Activated CD8-positive, alpha-beta T cell treated with anti-CD3 and anti-CD28 coated beads, Interleukin-2, amount 10 ng/mL, durations not matched to agents 7 days and 5 days (primary cell): ENCODE measurements at places on chromosomes 13 and 19.

- no peak overlapping the region for H3K27ac ChIP-seq
- peaks cover 10% of the 10 kb centered on the region for H3K4me1 ChIP-seq
- H3K4me3 ChIP-seq, result no peak overlapping the region
- H3K36me3 ChIP-seq, result peaks cover 18% of the 10 kb centered on the region
- peak; percentile 70 for DNase-seq
Observed at GRCh38 chr19:44988896-44989556, 12.2 kb upstream of the RELB start.

DNA sequence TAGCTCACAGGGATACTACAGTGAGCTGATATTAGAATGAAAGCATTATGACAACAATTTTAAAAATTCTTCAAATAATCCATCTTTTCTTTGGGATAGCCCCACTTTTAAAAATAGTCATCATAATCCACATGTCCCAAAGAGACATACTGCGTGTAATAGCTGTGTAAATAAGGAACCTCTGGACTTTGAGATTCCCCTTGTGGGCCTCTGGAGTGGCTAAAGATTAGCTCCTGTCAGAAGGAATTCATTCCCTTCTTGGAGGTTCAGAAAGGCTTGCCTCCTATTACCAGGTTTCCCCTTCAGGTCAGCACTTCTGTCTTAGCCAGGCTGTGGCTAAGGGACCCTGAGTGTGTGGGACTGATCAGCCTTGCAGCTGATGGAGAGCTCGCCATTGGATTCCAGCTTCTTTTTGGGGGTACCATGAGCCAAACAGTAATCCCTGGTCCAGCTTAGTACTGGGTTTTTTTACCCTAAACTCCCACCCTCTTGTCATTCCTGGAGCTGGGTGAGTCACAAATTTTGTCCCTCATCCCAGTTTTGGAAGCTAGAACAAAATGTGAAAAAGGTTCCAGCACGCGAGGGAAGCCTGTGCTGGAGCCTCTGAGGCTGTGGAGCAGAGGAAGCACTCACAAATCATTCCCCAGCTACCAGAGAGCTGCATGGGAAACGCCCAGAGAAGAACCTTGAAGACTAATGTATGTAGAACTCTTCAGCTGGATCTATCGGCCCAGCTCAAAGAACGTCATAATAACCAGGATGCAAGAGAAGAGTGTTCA lies 96.7 kb downstream of the RNASEH2B start:
- H3K27me3 ChIP-seq, result peaks cover 23% of the 10 kb centered on the region
- no peak overlapping the region for H3K27ac ChIP-seq
- no peak for DNase-seq
- H3K4me1 ChIP-seq, result no peaks in the 10 kb centered on the region

DNA sequence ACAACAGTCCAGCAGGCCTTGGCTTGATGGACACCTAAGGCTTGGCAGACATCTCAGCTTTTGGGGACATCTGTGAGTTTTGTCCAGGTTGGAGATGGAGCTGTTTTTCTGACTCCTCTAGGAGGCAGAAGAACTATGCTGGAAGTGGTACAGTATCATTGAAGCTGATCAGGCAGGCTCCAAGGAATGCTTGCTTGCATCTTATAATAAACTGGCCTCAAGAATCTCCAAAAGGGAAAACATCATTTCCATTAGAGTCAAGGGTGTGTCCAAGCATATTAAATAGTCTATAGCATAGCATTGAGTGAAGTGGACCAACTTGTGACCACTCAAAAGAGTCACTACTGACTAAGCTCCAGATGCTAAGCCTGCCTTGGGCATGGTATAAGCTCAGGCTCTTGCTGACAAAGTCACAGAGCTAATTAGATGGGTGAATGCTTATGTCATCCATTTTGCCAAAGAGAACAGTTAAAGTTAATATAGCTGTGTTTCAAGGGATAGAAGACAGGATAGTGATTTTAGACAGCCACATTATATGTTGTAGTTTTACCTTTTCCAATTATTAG lies 216.0 kb downstream of the DNAJC15 start:
- H3K36me3 ChIP-seq, result no peaks in the 10 kb centered on the region
- H3K4me3 ChIP-seq, result no peak overlapping the region
- H3K4me1 ChIP-seq, result no peaks in the 10 kb centered on the region
- DNase-seq, result no peak
- H3K27me3 ChIP-seq, result peaks cover 24% of the 10 kb centered on the region
- no peak overlapping the region for H3K27ac ChIP-seq

- peak overlapping the region; percentile 96 for H3K27ac ChIP-seq
- peaks cover 6% of the 10 kb centered on the region for H3K36me3 ChIP-seq
- DNase-seq, result peak; percentile 44
- peak overlapping the region; percentile 34 for H3K4me3 ChIP-seq
Observed at GRCh38 chr13:41492432-41493260, 35.3 kb downstream of the RGCC start.

DNA sequence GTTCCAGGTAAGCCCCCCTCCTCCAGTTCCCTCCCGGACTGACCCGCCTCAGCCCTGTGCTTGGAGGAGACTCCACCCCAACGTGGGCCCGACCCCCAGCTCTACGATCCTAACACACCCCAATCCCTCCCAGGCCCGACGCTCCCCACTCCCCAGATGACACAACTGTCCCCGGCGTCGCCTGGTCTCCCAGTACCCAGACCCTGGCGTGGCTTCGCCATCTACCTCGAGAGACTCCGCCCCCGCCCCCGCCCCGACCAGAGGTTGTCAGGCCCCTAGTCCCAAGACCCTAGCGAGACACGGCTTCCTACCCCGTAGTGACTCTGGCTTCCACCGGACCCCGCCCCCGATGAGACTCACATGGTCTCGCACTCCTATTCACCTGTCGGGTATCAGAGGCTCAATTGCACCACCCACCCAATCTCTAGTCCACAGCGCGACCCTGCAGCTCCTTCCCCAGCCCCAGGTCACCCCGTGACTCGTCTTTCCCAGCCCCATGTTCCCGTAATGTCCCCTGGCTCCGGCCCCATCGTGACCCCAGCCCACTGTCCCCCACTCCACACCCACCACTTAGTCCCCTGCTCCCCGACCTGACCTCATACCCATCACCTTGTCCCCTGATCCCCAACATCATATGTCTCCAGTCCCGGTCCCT lies 2.9 kb downstream of the CD37 start:
- DNase-seq, result no peak
- H3K27me3 ChIP-seq, result no peaks in the 10 kb centered on the region
- no peak overlapping the region for H3K4me3 ChIP-seq
- H3K36me3 ChIP-seq, result peaks cover 43% of the 10 kb centered on the region
- no peak overlapping the region for H3K27ac ChIP-seq
- peaks cover 56% of the 10 kb centered on the region for H3K4me1 ChIP-seq

DNA sequence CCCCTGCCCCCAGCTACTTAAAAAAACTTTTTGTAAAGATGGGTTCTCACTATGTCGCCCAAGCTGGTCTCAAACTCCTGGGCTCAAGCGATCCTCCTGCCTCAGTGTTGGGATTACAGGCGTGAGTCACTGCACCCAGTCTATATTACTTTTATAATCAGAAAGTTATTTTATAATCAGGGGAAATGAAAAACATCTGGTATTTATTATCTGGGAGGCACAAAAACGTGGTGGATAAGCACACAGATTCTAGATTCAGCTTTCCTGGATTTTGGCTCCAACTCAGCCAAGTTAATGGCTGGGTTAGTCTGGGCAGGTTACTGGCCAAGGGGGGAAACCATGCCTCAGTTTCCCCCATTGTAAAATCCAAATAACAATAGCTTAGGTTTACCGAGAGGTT lies 24.7 kb downstream of the KEAP1 start:
- no peaks in the 10 kb centered on the region for H3K36me3 ChIP-seq
- peaks cover 30% of the 10 kb centered on the region for H3K4me1 ChIP-seq
- no peak overlapping the region for H3K4me3 ChIP-seq
- no peak overlapping the region for H3K27ac ChIP-seq
- no peak for DNase-seq

- peaks cover 58% of the 10 kb centered on the region for H3K4me1 ChIP-seq
- H3K27me3 ChIP-seq, result peaks cover 3% of the 10 kb centered on the region
- H3K4me3 ChIP-seq, result peak overlapping the region; percentile 30
- H3K36me3 ChIP-seq, result no peaks in the 10 kb centered on the region
- DNase-seq, result no peak
Observed at GRCh38 chr19:49408816-49409440, 14.3 kb downstream of the PTH2 start.

- H3K4me1 ChIP-seq, result no peaks in the 10 kb centered on the region
- no peaks in the 10 kb centered on the region for H3K36me3 ChIP-seq
- no peak for DNase-seq
- no peaks in the 10 kb centered on the region for H3K27me3 ChIP-seq
Observed at GRCh38 chr13:65860306-65860705, 1369.8 kb downstream of the PCDH9 start.

DNA sequence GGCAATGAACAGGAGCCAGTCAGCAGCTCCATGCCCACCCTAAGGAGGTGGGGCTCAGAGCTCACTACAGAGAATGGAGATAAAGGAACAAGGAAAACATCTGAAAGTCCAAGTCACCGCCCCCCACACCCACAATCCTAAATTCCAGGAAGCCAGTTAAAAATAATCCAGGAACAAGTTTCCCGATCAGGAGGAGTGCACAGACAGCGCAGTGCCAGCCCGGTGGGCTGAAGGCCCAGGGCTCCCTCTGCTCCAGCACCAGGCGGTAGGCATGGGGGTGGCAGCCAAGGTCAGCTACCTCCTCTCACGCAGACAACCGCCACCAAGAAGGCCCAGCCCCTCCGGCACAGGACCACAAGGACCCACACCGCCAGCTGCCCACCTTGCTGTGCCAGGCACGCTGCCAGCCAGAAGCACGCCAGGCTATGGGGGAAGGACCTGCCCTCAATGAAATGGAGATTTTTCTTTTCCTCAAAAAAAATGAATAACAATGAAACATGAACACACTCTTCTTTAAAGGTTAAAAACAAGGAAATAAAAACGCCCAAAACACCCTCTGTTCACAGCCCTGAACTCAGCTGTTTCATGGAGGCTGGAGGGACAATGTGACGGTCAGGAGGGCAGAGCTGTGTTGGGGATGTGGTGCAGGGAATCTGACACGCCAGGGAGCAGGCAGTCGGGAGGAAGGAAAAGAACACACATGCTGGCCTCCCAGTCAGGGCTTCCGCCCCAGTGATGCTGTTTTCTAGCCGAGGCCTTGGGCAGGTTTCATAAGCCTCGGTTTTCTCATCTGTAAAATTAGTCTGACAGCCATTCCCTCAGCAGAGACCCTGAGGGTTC lies 11.0 kb downstream of the STK24 start:
- H3K4me3 ChIP-seq, result peak overlapping the region; percentile 5
- DNase-seq, result no peak
- H3K36me3 ChIP-seq, result peaks cover 62% of the 10 kb centered on the region
- H3K27me3 ChIP-seq, result no peaks in the 10 kb centered on the region
- peaks cover 92% of the 10 kb centered on the region for H3K4me1 ChIP-seq
- H3K27ac ChIP-seq, result peak overlapping the region; percentile 74

DNA sequence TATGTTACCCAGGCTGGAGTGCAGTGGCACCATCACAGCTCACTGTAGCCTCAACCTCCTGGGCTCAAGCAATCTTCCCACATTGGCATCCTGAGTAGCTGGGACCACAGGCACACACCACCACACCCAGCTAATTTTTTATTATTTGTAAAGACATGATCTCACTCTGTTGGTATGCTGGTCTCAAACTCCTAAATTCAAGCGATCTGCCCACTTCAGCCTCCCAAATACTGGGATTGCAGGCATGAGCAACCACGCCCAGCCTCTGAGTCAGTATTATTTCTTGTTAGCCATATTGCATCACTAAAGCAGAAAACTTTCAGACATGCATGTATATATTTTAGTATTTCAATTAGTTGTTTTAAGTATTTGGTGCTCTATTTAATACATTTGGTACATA lies 376.4 kb downstream of the GPC6 start:
- H3K4me1 ChIP-seq, result no peaks in the 10 kb centered on the region
- no peaks in the 10 kb centered on the region for H3K36me3 ChIP-seq
- no peak overlapping the region for H3K27ac ChIP-seq
- DNase-seq, result no peak

- H3K27ac ChIP-seq, result no peak overlapping the region
- H3K4me3 ChIP-seq, result no peak overlapping the region
- no peaks in the 10 kb centered on the region for H3K36me3 ChIP-seq
- H3K27me3 ChIP-seq, result peaks cover 17% of the 10 kb centered on the region
Observed at GRCh38 chr19:1235625-1236538, 1.9 kb downstream of the CBARP start.

DNA sequence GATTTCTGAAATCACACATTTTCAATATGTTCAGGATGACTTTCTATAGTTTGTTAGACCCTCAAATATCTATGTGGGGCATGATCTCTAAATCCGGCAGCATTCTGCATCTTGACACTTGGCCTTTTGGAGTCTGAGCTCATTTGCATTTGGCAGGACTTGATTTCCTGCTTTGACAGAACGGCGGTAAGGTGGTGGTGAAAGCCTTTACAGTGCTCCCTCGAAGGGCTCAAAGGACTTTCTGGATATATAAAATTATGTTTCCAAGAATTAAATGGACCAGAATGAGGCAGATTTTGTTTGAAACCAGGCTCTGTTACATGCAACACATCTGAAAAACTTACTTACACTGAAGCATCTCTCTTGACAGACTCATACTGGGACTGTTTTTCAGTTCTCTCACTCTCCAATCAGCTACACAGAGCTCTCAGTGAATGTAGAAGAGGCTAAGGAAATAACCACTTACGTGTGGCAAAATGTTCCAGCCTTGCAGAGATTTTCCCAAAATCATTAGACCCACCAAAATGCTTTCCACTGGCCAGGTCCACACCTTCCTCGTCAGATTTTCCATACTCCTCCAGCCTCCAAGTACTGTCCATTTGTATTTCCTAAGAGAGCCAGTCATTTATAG lies 207.2 kb downstream of the SPRY2 start:
- H3K27ac ChIP-seq, result no peak overlapping the region
- no peaks in the 10 kb centered on the region for H3K36me3 ChIP-seq
- no peak overlapping the region for H3K4me3 ChIP-seq
- no peak for DNase-seq
- H3K4me1 ChIP-seq, result no peaks in the 10 kb centered on the region

- H3K27me3 ChIP-seq, result no peaks in the 10 kb centered on the region
- H3K27ac ChIP-seq, result no peak overlapping the region
- H3K4me1 ChIP-seq, result no peaks in the 10 kb centered on the region
- no peak overlapping the region for H3K4me3 ChIP-seq
- no peaks in the 10 kb centered on the region for H3K36me3 ChIP-seq
- DNase-seq, result no peak
Observed at GRCh38 chr13:83740622-83741021, 141.7 kb downstream of the SLITRK1 start.

DNA sequence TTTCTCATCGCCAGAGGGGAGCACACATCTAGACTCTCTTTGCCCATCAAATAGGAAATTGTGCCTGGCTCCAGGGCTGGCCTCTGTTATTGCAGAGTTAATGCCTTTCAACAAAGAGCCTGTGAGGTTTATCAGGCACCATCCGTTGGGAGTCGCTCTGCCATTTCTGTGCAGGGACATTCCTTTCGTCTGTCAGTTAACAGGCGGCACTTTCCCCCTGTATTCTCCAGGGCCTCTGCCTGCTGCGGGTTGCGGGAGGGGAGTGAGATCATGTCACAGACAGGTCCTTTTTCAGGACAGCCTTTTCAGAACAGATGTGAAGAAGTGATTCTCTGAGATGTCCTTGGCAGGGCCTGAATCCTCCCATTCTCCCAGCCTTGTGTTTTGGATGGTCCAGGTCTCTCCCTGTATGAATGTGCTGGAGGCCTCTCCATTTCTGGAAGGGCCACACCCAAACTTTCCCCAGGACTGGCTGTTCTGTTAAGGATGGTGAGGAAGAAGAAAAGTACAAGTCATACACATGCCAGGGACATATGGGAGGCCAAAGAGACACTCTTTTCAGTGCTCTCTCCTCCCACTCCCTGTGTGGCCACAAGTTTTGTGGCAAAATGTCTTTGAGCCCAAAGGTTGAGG lies 14.9 kb downstream of the SERP2 start:
- no peak overlapping the region for H3K4me3 ChIP-seq
- H3K27ac ChIP-seq, result no peak overlapping the region
- no peaks in the 10 kb centered on the region for H3K36me3 ChIP-seq
- no peak for DNase-seq
- peaks cover 12% of the 10 kb centered on the region for H3K27me3 ChIP-seq

GRCh38 chr19:42512743-42513304 lies 15.5 kb downstream of the CEACAM1 start:
- peaks cover 63% of the 10 kb centered on the region for H3K36me3 ChIP-seq
- DNase-seq, result no peak
